SK-MEL-5 (cell line): ENCODE measurements at places on chromosomes 11 and 22. TPM values are rescaled to one million over a fixed set of nuclear protein-coding genes. Genes with fewer than 3 reads are reported as not detected.

The OR52N2 gene
- total RNA-seq: not detected in 2 replicates

The PARVG gene
- 0.16 TPM in 1 of 2 replicates, not detected in the other for total RNA-seq

The INPP5J gene
- total RNA-seq: 0.19 and 0.26 TPM in 2 replicates

The CALCA gene
- total RNA-seq: not detected in 2 replicates

DNA sequence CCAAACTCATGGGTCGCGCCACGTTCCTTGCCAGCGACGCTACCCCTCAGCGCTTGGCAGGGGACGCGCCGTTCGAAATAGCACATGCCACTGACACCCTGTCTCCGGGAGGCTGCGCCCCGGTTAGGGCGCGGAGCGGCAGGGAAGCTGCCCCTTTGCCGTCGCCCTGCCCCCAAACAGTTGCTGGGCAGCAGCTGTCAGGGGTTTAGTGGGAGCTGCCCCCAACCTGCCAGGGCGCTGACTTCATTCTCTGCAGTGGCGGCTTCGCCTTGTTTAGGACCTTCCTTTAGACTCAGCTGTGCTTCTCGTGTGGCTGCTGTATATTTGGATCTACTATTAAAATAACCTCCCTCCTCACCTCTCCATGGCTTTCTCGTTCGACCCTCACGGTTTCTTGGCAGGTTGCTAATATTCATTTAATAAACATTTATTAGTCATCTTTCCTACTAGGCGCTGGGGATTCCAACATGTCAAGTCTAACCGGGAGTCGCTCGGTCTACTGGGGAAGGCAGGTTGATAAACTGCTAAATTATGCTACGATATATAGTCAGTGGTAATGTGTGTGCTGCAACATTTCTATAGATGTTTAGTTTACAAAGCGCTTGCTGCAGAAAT is 782 bp downstream of the TMEM109 start:
- DNase-seq: no peak

- DNase-seq: no peak
Measured at GRCh38 chr11:107676336-107677057, 35.4 kb downstream of the SLN start.

- DNase-seq: no peak
Measured at GRCh38 chr11:69257838-69258658, 35.9 kb upstream of the MYEOV start.

DNA sequence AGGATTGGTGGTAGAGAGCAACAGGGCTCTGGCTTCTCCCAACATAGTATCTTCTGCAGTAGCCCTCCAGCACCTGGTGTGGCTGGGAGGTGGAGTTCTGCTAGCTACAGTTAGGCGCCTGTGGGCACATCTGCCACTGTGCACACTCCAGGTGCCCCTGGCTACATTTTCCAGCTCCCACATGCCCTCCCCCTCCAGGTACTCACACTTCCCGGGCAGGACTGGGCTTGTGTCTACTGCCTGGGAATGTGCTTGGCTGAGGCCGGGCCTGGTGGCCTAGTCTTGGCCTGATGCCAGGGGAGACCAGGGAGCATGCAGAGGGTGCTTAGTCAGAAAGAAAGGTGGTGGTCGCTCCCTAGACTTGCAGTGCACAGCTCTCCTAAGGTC is 15.8 kb downstream of the PHLDB1 start:
- no peak for DNase-seq

DNA sequence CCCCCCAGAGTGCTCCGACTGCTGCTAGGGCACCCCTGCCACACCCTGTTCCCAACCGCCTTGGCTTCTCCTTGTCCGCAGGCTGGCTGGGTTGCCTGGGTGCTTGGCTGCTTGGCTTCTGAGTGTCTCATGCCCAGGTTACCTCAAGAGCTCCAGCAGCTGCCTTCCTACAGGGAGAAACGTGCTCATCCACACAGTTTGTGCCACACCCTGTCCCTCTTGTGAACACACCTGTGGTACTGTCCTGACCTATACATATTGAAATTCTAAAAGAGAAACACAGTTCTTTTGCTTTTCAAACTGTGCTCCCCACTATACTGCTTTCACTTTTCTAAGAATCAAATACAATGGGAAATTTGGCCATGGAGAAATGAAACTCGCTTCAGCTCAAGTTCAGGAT is 191.4 kb downstream of the DBX1 start:
- DNase-seq: no peak
